Endodermal cell (in vitro differentiated cells): ENCODE measurements at places on chromosomes 1 and 21.

DNA sequence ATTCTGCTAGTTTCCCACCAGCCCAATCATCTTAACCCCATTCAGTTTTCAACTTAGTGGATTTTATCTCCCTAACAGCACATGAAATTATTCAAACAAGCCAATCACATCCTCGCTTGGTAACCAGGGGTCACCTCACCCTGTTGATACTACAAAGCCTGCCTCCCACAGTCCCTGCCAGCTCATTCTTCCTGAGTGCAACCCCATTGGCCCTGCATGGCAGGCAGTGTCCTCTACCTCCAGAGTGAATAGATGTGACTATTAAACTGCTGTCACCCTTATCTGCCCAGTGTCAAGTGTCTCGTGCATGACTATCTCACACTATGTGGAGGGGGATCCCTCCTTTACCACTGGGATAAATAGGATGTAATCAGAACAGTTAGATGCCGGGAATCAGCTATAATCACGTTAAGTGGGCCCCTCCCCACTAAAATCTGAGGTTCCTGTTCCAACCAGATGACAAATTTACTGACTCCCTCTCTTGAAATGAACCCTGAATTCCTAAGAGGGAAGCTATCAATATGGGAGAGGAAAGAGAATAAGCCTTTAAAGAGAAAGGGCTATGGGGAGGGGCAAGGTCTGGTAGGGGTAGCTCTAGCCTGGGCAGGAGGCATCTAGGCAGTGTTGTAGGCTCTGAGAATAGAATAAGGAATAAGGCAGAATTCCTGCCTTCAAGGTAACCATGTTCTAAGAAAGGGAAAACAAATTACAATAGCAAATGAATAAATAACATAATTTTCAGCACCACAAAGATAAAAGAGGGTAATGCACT lies 155.9 kb downstream of the SLC30A10 start:
- no peaks in the 10 kb centered on the region for H3K36me3 ChIP-seq
- no peak for DNase-seq
- no peak overlapping the region for H3K4me3 ChIP-seq
- H3K27me3 ChIP-seq, result no peaks in the 10 kb centered on the region
- H3K4me1 ChIP-seq, result no peaks in the 10 kb centered on the region
- H3K27ac ChIP-seq, result no peak overlapping the region

GRCh38 chr1:203521074-203521794 lies 27.3 kb downstream of the OPTC start:
- peaks cover 8% of the 10 kb centered on the region for H3K4me1 ChIP-seq
- no peak overlapping the region for H3K4me3 ChIP-seq
- no peaks in the 10 kb centered on the region for H3K36me3 ChIP-seq
- H3K27me3 ChIP-seq, result peaks cover 12% of the 10 kb centered on the region
- DNase-seq, result peak; percentile 45

GRCh38 chr1:37056325-37056724 lies 22.0 kb upstream of the GRIK3 start:
- no peak overlapping the region for H3K27ac ChIP-seq
- peak; percentile 67 for DNase-seq
- H3K4me3 ChIP-seq, result no peak overlapping the region

- peaks cover 24% of the 10 kb centered on the region for H3K36me3 ChIP-seq
- H3K27me3 ChIP-seq, result no peaks in the 10 kb centered on the region
These were observed 78.0 kb downstream of the USP1 start for GRCh38 chr1:62514746-62515423.

DNA sequence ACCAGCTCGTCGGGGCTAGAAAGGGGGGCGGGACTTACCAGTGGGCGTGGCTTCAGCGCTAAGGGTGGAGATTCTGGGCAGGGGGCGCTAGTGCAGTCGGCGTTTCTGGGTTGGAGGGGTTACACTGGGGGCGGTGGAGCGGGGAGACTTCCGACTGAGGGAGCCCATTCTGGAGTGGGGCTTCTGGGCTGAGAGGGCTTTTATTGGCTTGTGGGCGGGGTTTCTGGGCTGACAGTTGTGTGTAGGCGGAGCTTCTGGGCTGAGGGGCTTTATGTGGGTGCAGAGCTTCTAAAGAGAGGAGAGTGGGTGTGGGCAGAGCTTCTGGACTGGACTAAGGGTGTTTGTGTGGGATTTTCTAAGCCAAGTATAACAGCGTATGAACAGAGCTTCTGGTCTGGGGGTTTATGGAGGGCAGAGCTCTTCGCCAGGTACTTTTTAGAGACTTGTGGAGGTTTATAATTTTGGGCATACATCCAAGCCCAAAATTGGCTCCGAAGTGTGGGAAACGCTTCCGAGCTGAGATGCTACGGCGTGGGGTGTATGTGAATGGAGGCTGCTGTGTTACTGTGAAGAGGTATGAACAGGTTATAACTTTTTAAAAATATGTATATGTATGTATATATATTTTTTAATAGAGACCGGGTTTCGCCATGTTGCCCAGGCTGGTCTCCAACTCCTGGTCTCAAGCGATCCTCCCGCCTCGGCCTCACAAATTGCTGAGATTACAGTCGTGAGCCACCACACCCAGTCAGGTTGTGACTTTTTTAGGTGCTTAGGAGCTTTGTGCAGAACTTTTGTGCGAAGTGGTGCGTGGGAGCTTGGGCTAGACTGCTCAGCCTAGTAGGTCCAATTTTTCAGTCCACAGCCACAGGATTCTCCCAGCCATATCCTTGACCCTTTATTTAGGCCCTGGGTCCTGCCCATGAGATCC lies 825 bp downstream of the TMEM39B start:
- H3K4me1 ChIP-seq, result peaks cover 14% of the 10 kb centered on the region
- no peaks in the 10 kb centered on the region for H3K27me3 ChIP-seq
- peak overlapping the region; percentile 93 for H3K27ac ChIP-seq
- peak overlapping the region; percentile 87 for H3K4me3 ChIP-seq
- peaks cover 28% of the 10 kb centered on the region for H3K36me3 ChIP-seq
- DNase-seq, result peak; percentile 99

- no peaks in the 10 kb centered on the region for H3K27me3 ChIP-seq
- no peaks in the 10 kb centered on the region for H3K36me3 ChIP-seq
- no peak overlapping the region for H3K4me3 ChIP-seq
- no peaks in the 10 kb centered on the region for H3K4me1 ChIP-seq
- H3K27ac ChIP-seq, result no peak overlapping the region
These were observed 123.6 kb upstream of the KCNJ6 start for GRCh38 chr21:38039841-38040240.

- no peaks in the 10 kb centered on the region for H3K27me3 ChIP-seq
- no peaks in the 10 kb centered on the region for H3K36me3 ChIP-seq
- no peak overlapping the region for H3K27ac ChIP-seq
- H3K4me3 ChIP-seq, result no peak overlapping the region
These were observed 102.7 kb upstream of the DPH5 start for GRCh38 chr1:101128211-101128727.

DNA sequence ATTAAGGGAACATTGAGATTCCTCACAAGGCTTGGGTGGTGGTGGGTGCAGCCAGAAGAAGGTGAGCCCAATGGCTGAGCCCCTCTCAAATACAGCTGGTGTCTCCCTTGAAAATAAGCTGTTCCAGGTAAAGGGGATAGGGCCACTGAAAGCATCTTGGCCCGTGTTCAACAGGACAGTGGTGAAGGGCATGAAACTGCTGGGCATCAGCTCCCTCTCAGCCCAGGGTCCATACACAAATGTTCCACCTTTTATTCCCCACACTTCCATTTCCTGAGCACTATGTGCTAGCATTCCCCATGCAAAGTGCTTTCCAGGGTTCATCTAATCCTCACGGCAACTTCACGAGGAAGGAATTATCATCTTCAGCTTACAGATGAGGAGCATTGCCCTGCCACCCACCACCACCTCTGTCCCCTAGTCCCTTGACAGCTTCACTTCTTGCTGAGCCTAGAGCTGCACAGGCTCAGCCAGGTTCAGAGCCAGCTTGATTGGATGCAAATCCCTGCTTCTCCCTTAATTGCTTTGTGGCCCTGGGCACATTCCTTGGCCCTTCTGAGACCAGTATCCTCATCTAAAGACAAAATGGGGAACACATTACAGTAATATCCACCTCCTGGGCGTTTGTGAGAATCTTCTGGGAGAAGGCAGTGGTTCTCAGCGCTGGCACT lies 9.6 kb downstream of the TAGLN2 start:
- no peaks in the 10 kb centered on the region for H3K27me3 ChIP-seq
- H3K36me3 ChIP-seq, result peaks cover 45% of the 10 kb centered on the region
- DNase-seq, result peak; percentile 72
- no peak overlapping the region for H3K27ac ChIP-seq
- peaks cover 34% of the 10 kb centered on the region for H3K4me1 ChIP-seq

DNA sequence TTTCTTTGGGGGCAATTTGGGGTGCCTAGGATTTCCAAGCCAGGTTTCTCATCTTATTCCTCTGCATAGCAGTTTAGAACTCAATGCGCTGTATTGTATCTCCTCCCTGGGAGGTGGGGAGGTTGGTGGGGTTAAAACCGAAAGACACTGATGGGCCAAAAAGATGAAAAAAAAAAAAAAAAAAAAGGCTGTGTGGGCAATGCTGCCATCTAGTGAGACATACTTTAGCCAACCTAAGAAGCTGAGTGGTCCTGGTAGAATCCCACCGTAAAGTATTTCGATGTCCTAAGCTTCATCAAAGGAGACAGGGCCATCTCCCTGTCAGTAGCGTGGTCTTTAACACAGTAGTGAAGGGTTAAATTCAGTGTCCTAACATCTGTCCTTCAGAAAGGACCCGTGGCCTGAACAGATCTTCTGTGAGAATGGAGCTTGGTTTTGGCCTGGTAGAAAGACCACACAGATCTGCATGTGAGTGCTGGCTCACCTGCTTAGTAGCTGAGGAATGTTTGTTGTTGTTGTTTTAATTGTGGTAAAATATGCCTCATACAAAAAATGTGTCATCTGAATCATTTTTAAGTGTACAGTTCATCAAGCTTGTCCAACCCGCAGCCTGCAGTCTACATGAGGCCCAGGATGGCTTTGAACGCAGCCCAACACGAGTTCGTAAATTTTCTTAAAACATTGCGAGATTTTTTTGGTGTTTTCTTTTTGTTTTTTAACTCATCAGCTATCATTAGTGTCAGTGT lies 226.2 kb downstream of the KIF26B start:
- H3K27ac ChIP-seq, result no peak overlapping the region
- no peaks in the 10 kb centered on the region for H3K27me3 ChIP-seq
- peaks cover 3% of the 10 kb centered on the region for H3K36me3 ChIP-seq
- H3K4me3 ChIP-seq, result no peak overlapping the region
- H3K4me1 ChIP-seq, result peaks cover 13% of the 10 kb centered on the region
